SK-N-MC (cell line): ENCODE measurements at places on chromosomes 16 and 17.
A peak's percentile ranks its signal among the peaks of the same experiment; 100 is the strongest.

GRCh38 chr16:74477226-74477625 is 55.9 kb upstream of the CLEC18B start:
- no peak for DNase-seq

GRCh38 chr17:29567554-29568330 is 759 bp upstream of the TP53I13 start:
- no peak for DNase-seq

- DNase-seq = no peak
Observed at GRCh38 chr16:69404275-69404805, 18.5 kb upstream of the TERF2 start.

- no peak for DNase-seq
Observed at GRCh38 chr16:81335669-81336068, 20.9 kb downstream of the GAN start.

- DNase-seq = no peak
Observed at GRCh38 chr17:29156781-29157180, 23.4 kb downstream of the MYO18A start.

DNA sequence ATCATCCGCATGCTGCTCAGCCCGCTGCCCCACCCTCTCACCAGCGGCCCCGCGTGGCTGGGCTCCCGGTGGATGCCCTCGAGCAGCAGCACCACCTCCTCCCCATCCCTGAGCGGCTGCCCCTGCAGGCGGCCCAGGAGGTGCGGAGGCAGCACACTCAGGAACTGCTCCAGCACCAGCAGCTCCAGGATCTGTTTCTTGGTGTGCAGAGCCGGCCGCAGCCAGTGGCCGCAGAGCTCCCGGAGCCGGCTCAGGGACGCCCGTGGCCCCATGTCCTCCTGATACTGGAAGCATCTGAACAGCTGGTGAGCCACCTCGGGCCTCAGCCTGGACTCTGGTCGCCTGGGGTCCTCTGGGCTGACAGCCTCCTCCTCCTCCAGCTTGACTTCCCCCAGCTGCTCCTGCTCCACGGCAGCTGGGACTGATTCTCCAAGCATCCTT is 6.6 kb downstream of the ZSCAN10 start:
- no peak for DNase-seq

DNA sequence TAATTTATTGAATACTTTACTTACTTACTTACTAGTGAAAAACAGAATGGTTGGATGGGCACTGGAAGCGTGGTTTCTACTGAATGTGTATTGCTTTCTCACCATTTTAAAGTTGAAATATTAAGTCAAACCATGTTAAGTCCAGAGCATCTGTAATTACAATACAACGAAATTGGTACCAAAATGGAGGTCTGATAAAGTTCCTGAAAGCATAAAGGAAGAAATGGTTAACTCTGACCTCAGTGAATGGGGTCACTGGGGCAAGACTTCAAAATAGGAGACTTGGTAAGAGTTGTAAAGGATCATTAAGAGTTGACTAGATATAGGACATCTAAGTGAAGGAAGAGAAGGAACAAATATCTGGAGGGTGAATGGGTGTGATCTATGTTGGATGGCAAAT is 237.1 kb downstream of the MAF start:
- DNase-seq = no peak

DNA sequence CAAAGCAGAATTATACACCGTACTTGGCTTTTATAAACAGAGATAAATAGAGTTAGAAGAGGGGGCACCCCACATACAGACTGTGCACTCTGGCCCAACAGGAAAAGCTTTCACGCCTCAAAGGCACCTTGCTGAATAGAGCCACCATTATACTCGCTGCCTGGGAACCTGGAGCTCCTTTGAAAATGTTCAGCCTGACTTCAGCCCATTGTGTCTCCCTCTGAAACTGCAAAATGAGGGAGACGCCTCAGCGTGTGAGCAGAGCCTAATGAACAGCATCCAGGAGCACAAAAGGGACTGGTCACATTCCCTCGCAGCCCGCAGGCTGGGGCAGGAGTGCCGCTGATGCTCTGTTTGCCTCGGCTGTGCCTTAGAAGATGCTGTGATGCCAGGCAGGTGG is 46.3 kb downstream of the ABCC12 start:
- no peak for DNase-seq

- no peak for DNase-seq
Observed at GRCh38 chr17:76791053-76791980, 53.4 kb downstream of the MFSD11 start.

GRCh38 chr17:72372185-72372584 is 251.4 kb downstream of the SOX9 start:
- DNase-seq = no peak

- DNase-seq = peak; percentile 57
Observed at GRCh38 chr17:76547183-76547641, 7.4 kb downstream of the PRCD start.

GRCh38 chr17:17595755-17596154 is 4.2 kb upstream of the PEMT start:
- no peak for DNase-seq

- DNase-seq = no peak
Observed at GRCh38 chr16:12303653-12304052, 327.1 kb downstream of the SNX29 start.

GRCh38 chr17:6170349-6170748 is 100.2 kb downstream of the WSCD1 start:
- DNase-seq = no peak

GRCh38 chr16:9102379-9102778 is 10.9 kb downstream of the HAPSTR1 start:
- DNase-seq = no peak

- DNase-seq = no peak
Observed at GRCh38 chr17:39484178-39484577, 22.9 kb downstream of the CDK12 start.

DNA sequence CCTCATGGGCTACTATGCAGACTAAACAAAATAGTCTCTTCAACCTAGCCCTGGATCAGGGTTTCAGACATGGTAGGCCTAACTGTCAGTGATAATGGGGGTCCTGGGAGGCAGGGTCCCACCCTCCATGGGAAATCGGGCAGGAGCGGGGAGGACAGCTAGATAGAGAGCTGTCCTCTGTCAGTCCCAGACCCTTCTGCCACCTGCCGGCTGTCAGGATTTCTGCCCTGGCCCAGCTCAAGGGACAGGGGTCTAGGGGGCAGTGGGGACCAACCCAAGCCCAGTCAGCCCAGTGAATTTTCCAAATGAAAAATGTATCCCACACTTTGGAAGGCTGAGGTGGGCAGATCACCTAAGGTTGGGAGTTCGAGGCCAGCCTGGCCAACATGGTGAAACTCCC is 5.3 kb downstream of the CA7 start:
- no peak for DNase-seq

DNA sequence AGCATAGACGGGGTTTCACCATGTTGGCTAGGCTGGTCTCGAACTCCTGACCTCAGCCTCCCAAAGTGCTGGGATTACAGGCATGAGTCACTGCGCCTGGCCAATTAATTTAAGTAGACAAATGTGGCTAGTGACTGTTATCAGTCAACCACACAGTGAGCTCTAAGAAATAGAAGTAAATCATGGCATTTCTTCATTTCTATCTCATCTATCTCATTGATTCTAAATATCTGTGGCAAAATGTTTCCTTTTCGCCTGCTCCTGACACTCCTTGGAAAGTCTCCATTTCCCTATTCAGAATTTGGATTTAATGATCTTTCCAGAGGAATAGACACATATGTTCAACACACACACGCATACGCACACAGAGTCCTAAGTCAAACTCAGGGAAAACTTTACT is 81.3 kb downstream of the HIC1 start:
- DNase-seq = no peak

GRCh38 chr16:54538276-54538675 is 251.7 kb upstream of the IRX3 start:
- DNase-seq = no peak

DNA sequence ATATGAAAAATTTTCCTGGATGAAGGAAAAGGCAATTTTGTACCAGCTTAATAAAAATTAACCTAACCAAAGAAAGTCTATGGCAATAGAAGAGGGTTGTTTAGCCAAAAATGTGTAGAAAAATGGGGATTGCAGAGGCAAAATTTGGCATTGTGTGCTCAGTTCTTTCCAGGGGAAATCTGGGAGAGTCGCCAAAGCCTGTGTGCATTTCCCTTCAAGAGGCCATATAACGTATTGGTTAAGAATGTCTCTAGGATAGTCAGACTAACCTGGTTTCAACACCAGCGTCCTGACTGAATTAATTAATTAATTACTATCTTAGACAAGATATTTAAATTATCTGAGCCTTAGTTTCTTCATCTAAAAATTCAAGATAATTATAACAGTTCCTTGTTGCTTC is 44.8 kb upstream of the HLF start:
- no peak for DNase-seq

DNA sequence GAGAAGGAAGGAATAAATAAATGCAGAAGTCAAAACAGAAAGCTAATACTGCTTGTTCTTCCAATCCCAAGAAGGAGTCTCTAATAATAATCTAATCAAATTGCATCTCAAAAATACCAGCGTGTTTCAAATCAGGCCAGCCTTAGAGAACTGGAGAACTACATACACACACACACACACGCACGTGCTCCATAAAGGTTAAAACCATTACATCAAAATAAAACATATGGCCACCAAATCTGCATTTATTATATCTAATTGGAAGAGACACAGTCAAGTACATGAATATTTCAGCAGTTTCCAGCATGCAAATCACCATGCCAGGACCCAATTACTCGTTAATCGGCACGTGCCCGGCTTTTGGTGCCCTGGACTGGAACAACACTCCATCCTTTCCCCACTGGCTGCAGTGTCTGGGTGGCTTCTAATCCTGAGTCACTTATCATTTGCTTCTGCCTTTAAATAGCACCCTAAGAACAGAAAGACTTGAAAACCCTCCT is 20.4 kb upstream of the KDM8 start:
- DNase-seq = no peak

GRCh38 chr16:86320237-86320595 is 190.1 kb upstream of the FOXF1 start:
- no peak for DNase-seq

DNA sequence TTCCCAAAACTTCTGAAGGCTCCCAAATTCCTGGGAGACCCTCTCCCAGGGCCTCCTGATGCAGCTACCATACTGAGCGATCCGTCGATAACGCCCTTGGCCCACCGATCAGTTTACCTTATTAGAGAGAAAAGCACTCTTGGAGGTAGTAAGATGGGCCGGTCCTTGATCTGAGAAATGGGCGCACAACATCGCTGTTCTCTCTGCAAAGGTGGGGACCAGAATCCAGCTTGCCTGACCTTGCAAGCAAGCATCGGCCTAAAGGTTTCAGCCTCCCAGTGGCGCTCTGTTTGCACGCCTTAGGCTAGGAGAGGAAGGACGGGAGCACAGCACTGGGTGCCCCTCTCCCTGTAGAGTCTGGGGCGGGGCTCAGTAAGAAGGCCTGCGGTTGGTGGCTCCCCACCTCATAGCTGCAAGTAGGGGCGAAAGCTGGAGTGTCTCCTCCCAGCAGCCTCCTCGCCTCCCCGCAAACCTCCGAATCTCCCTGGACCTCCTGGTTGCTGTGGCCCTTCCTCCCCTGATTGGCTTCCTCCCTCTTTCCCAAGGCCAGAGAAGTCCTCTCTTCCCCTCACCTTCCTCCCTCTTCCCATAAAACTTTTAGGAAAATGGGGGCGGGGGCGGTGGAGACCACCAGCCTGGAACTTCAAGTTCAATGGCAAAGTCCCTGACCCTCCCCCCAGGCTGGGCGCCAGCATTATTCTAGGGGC is at the start of gene PRAC1:
Gene PRAC1 (minus strand): TSS at position 318 of the 707 bp plus-strand sequence. CDS start 126 bp downstream, at position 192.
- peak; percentile 59 for DNase-seq

DNA sequence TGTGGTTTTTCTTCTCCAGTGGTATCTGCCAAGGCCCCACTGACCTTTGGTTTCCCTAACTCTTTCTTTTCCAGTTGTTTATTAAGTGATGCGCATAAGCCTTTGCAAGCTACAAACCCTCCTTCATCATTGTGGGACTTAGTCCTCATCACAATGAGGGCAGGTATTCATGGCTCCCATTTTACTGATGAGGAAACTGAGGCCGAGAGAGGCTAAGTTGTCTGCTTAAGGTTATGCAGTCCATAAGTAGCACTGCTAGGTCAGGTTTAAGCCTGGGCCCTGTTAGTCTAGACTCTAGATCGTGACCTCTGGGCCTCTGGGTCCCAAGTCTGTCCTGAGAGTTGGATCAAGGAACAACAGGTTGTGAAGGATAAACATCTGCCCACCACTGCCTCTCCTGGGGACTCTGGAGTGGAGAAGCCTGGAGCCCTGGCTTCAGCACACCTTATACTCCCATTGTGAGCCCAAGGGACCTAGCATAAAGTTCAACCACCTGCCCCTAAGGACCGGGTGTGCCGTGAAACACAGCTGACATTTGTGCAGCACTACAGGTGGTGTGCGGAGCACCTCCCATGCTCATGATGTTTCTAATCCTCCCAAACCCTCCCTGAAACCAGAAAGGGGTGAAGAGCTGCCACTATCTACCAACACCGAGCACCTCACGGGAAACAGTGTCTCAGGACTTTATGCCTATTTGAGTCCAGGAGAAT is 5.2 kb upstream of the KCNH6 start:
- DNase-seq = no peak

- DNase-seq = no peak
Observed at GRCh38 chr17:43175213-43176118, 4.5 kb downstream of the NBR1 start.

GRCh38 chr17:34532281-34533065 is 46.9 kb upstream of the TMEM132E start:
- no peak for DNase-seq

DNA sequence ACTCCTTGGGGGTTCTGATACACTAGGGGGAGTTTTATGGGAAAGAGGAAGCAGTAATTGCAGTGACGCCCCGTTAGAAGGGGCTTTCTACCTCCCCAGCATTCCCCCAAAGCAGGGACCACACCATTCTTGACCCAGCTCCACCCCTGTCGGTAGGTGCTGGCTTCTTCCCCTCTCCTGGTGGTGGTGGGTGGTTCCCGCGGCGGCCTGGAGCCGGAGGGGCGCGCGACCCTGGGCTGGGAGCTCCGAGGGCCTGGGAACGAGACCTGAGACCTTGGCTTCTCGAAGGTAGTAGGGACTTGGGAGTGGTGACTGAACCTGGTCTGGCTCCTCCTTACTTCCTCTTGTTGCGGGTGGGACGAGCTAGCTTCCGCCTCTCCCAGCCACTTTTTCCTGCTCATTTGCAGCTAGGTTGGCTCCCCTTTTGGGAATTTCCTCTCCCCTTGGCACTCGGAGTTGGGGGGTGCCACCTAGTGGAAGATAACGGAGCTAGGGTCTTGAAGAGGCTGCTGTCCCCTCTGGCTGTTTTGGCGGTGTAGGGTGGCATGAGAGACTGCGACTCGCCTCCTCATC is 438 bp downstream of the GRN start:
- peak; percentile 50 for DNase-seq
